Stomach (tissue), 19 donors: ENCODE measurements at places on chromosomes 6 and 20. TPM values are rescaled to one million over a fixed set of nuclear protein-coding genes. Genes with fewer than 3 reads are reported as not detected.

Gene PRPF6
- 30.4 TPM for total RNA-seq

Gene TNFRSF21
- 48.8 TPM for total RNA-seq

Gene OTOR
- total RNA-seq = not detected

Gene RIN2
- total RNA-seq = 34.5 TPM

Gene ZSWIM1
- 13.4 TPM for total RNA-seq

Gene FAM83C
- not detected for total RNA-seq

Gene WFDC10B
- total RNA-seq = not detected

Gene RCAN2
- total RNA-seq = 18.0 TPM

Gene SLC39A7
- total RNA-seq = 98.8 TPM

Gene RNF39
- total RNA-seq = not detected

Gene SYNDIG1
- not detected for total RNA-seq

Gene REM1
- not detected for total RNA-seq

Gene CCM2L
- 0.72 TPM for total RNA-seq

Gene SLC17A1
- not detected for total RNA-seq

Gene NHSL1
- total RNA-seq = 44.6 TPM

Gene POM121L2
- total RNA-seq = not detected

Gene HTR1B
- total RNA-seq = not detected
